ENCODE measurements at places on chromosomes 11 and 22.

GRCh38 chr22:48849963-48850657 lies 977.6 kb downstream of the BRD1 start:
- no peak for DNase-seq

GRCh38 chr22:48267681-48268080 lies 1505.2 kb downstream of the TBC1D22A start:
- DNase-seq, result no peak

DNA sequence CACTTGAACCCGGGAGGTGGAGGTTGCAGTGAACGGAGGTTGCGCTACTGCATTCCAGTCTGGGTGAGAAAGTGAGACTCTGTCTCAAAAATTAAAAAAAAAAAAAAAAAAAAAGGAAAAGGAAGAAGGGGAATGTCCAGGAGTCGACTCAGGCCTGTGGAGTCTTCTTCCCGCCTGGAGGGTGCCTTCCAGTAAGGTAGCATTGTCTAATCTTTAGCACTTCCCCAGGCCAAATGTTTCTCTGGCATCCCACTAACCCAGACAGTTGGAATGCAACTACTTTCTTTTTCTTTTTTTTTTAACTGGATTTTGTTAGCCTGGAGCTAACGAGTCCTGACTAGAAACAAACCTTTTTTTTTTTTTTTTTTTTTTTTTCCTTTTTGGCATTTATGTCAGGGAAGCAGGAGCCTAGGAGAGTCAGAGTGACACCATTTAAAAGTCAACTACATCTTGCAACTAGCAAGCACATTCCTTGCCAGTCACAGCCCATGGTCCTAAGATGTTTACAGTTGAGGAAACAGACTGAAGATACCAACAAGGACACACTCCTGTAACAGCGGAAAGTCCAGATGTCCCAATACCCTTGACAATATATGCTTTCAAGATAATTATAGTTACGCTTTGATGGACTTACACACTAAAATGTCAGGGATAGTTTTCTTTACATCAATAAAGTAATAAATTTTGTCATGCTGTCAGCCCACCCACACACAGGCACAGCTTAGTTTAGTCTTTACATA lies 10.6 kb downstream of the PLET1 start:
- DNase-seq, result no peak

- DNase-seq, result no peak
Measured at GRCh38 chr22:45905326-45905923, 71.5 kb downstream of the WNT7B start.

GRCh38 chr11:94533206-94533605 lies 10.5 kb upstream of the FUT4 start:
- no peak for DNase-seq

DNA sequence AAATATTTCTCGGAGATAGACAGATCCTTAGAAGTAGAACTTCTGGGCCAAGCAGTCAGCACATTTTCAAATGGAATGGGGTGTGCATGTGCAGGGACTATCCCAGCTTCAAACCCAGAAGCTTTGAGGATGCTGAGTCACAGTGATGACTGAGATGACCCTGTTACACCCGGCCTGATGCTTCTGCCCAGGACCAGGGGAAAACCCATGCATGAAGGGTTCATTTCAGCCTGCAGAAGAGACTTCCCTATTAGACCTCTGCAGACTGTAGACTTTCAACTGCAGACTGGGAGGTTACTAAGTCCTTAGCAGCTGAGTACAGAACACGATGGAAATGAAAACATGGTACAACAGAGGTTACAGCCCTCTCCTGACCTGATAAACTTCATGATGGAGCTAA lies 3.6 kb upstream of the OR2AT4 start:
- no peak for DNase-seq

GRCh38 chr11:27532652-27533325 lies 26.2 kb upstream of the LIN7C start:
- no peak for DNase-seq
